ENCODE measurements at places on chromosomes 16 and 17.

GRCh38 chr17:27991462-27991993 lies 50.9 kb upstream of the NLK start:
- no peak for DNase-seq

DNA sequence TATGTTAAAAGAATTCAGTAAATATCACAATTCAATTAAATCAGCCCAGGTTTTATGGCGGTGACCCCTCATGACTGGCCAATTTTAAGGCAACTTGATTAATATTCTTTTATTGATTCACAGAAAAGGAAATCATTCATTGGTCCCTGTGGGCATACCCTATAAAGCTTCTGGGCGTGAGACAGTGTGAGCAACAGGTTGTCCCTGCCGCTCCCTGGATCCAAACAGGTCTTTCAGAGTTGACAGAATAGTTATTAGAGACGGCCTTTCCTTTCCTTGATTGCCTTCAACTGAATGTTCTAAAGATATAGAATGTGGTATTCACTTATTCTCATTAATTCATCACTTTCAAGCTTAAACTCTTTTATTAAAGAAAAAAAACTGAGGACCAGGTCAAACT lies 433.9 kb downstream of the KCNJ2 start:
- no peak for DNase-seq

DNA sequence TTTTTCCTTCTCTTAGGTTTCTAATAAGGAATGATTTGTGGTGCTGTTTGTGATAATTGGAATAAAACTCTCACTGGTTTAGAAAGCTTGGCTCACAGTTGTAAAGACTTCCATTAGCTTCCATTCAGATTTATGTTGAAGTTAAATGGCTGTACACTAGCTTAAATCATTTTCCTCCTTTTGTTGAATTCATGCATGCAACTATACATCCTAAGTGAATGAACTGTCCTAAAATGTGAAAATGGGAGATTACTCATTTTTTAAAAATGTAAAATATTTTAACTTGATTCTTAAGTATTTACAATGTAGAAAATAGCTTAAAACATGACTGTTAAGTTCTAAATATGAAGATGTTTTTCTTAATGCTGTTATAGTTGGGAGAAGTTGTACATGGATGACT lies 15.2 kb downstream of the PRKCA start:
- DNase-seq = no peak

DNA sequence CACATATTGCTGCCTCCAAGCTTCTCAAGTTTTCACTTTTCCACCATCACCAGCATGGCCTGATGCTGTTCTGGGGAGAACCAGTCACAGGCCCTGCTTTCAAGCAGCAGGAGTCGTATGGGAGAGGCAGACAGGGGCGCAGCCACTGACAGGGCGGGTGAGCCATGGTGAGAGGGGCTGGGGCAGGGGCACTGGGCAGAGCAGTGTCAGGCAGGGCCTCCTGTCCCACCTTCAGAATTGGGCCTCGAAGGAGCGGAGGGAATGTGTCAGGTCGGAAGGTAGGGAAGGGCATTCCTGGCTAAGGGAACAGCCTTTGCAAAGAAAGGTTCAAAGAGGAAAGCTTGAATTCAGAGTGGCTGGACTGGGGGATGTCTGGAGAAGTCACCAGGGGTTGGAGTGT lies 4.9 kb upstream of the MAP2K3 start:
- DNase-seq = no peak

- no peak for DNase-seq
Observed at GRCh38 chr16:12976936-12977335, 75.5 kb downstream of the SHISA9 start.

GRCh38 chr17:38357486-38358123 lies 6.0 kb downstream of the SOCS7 start:
- DNase-seq = no peak

- DNase-seq = peak; percentile 55
Observed at GRCh38 chr16:69105501-69106361, at the start of gene HAS3. Gene HAS3 (plus strand): TSS chr16:69105653. CDS start chr16:69109396, 3,743 bp downstream.

GRCh38 chr17:59837308-59838051 lies 55.3 kb downstream of the TUBD1 start:
- DNase-seq = no peak

- DNase-seq = peak; percentile 16
Observed at GRCh38 chr17:50949989-50950877, 84.1 kb upstream of the TOB1 start.

DNA sequence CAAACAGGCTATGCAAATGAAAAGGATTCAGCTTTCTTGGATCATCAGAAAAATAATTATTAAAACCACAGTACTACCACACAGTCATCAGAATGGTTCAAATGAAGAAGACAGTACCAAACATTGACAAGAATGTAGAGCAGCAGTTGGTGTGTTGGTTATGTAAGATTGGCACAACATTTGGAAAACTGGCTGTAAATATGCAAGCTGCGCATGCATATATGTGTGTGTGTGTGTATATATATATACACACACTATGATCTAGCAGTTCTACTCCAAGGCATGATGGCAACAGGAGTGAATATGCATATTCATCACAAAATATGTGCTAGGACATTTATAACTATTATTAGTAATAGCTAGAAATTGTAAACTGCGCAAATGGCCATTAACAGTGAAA lies 34.4 kb upstream of the PHAF1 start:
- DNase-seq = no peak

DNA sequence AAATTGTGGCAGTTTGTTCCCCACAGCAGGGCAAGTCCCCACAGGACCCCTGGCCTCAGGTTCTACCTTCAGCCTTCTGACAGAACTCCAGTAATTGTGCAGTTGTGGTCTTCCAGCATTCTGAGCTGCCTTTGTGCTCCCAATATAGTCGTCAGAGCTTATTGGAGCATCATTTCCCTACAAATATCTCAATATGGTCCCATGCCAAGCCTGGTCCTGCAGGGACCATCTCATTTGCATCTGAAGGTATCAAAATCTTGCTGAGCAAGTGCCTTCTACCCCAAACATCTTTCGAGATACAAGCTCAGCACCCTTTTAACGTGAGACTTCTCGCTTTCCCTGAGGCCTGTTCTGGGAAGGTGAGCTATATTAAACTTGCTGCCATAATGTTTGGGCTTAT lies 333.9 kb upstream of the CDH11 start:
- DNase-seq = no peak

- DNase-seq = no peak
Observed at GRCh38 chr16:74748616-74749026, 26.0 kb downstream of the FA2H start.

DNA sequence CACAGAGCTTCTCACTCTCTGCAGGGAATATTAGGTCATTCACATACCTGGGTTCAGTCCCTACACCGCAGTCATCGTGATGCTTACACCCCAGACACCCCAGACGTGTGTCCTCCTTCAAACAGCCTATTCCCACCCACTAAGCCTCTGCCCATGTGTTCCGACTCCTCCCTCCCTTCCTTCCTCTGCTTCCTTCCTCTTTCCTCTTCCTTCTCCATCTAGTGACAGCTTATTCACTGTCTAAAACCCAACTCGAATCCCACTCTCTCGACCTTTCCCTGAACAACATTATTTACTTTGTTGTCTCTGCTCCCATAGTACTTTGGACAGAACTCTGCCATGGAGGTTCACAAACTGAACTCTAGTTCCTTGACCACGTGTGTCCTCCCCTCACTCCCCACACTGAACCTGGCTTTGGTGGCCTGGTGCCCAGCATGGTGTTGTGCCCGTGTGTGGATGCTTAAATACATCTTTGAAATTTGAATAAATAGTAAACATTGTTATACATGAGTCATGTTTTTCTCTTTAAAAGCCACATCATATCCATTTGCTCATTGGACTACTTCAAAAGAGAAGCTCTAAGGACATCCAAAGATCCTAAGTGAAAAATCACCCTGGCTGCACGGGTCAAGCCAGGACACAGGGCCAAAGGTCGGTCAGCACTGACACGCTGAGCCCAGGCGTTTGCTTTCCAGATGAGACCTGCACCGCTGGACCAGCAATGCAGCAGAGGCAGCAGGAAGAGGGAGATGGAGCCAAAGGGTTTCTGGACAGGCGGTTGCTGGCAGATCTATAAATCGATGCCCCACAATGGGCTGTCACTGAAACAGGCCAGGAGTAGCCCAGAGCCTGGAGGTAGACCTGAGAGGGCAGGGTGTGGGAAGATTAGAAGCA lies 14.1 kb upstream of the G6PC1 start:
- DNase-seq = no peak

DNA sequence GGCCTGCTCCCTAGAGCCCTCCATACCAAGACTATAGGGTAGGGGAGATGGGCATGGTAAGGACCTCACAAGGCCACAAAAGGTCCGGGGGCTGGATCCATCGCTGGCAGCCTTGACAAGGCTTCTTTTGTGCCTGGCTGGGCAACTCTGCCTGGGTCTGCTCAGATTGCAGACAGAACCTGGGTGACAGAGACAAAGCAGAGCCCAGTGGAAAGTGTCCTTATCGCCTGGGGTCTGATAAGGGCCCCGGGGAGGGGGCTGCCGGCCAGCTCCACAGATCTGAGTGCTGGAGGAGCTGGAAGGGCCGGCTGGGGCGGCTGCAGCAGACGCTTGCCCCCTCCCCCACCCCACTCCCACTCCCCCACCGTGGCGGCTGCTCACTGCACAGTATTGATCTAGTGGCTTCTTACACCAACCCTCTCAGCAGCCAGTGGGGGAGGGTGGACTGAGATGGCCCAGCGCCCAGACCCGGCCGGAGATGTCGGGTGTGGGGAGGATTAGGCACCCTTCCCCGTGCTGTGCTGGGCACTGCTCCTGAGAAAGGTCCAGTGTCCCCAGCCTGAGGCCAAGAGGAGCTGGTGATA lies 7.2 kb downstream of the MMP15 start:
- DNase-seq = no peak

DNA sequence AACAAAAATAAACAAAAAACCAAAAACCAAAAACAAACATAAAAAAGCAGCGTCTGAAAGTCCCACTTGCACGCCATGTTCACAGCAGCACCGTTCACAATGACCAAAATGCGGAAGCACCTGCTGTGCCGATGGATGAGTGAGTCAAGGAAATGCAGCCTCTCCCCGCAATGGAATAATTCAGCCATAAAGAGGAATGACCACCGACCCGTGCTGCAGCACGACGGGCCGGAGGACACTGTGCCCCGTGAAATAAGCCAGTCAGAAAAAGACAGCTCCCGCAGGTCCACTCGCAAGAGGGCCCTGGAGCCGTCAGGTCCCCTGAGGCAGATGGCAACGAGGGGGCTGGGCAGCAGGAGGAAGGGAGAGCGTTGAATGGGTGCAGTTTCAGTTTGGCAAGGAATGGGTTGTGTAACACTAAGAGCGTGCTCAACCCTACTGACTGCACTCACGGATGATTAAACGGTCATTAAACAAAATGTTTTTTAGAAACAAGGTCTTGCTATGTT lies 5.1 kb downstream of the CLCN7 start:
- DNase-seq = no peak

DNA sequence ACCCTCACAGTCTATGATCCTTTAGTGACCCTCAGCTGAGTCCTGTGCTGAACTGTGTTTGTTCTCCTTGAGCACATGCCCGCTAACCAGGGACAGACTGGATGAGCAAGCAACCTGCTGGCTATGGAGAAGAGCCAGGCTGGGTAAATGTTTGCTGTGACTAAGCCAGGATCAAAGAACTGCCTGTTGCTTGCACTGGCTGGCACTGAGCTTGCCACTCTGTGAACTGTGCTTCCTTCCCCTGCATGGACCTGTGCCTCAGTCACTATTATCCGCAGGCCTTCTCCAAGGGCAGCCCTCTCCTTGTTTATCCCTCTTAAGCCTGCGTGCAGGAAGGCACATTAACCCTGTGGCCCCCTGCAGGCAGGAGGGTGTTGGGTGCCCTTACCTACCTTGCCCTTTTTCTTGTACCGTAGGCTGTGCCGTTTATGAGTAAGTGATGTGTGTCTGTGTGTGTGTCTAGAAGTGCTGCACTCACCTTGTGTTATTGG lies 7.4 kb downstream of the PNPO start:
- no peak for DNase-seq

GRCh38 chr16:25177512-25177830 lies 39.3 kb upstream of the AQP8 start:
- DNase-seq = no peak

- DNase-seq = no peak
Observed at GRCh38 chr16:29806641-29807425, 504 bp downstream of the MAZ start.

DNA sequence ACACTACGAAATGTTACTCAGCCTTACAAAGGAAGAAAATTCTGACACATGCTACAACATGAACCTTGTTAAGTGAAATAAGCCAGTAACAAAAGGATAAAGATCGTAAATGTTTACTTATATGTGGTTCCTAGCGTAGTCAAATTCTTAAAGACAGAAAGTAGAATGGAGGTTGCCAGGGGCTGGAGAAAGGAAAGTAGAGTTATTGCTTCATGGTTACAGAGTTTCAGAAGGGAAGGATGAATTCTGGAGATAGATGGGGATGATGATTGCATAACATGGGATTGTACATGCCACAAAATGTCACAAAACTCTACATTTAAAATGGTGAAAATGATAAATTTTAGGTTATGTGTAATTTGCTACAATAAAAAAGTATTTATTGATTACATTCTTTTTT lies 103.8 kb downstream of the CHD9NB start:
- no peak for DNase-seq

GRCh38 chr16:67509016-67509415 lies 19.6 kb upstream of the RIPOR1 start:
- no peak for DNase-seq

- no peak for DNase-seq
Observed at GRCh38 chr16:63655846-63656245, 1466.0 kb downstream of the CDH11 start.

DNA sequence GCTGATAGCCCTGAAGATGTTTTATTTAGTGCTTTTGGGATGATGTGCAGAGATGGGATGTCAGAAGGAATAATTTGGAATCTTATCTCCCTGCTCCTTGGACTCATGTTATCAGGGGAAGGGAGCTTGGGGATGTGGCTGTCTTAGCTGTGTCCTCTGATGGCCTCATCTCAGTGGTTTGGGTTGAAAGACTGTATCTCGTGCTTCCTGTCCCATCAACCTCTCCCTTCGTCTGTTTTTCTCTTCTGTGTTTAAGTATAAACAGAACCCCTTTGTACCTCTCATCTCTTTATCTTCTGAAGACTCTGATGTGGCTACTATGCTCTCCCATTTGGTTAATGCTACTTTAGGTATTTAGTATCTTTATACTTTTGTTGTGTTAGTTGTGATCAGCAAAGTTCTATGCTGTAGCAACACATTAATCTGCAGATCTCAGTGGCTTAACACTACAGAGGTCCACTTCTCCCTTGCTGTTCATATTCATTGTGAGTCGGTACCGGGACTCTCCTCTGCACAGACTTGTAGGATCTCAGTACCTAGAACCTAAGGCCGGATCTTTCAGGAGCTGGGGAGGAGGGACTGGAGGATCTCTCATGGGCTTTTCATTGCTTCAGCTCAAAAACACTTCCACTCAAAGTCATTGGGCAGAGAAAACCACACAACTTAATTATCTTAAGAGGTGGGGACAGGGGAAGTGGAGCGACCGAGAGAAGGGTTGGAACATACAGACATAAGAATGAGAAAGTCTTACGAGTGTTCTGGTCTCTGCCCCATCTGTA lies 28.8 kb downstream of the PRKCA start:
- no peak for DNase-seq

DNA sequence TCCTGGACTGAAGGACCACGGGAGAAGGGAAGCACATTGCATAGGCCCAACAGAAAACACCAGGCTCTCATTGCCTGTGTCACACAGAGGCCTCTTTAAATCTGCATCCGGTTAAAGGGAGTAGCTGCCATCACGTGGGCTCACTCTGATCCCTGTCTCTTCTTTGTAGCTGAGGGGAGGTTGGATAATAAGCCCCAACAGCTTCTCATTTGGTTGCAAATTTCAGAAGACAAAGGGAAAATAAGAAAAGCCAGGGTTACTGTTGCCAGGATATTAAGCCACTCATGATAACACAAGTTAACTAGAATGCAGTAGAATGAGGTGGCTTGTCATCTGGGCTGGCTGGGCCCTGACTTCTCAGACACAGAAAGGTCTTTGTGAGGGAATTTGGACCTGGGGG lies 325.1 kb upstream of the ERCC4 start:
- no peak for DNase-seq
